ENCODE measurements at places on chromosomes 5 and 9.

DNA sequence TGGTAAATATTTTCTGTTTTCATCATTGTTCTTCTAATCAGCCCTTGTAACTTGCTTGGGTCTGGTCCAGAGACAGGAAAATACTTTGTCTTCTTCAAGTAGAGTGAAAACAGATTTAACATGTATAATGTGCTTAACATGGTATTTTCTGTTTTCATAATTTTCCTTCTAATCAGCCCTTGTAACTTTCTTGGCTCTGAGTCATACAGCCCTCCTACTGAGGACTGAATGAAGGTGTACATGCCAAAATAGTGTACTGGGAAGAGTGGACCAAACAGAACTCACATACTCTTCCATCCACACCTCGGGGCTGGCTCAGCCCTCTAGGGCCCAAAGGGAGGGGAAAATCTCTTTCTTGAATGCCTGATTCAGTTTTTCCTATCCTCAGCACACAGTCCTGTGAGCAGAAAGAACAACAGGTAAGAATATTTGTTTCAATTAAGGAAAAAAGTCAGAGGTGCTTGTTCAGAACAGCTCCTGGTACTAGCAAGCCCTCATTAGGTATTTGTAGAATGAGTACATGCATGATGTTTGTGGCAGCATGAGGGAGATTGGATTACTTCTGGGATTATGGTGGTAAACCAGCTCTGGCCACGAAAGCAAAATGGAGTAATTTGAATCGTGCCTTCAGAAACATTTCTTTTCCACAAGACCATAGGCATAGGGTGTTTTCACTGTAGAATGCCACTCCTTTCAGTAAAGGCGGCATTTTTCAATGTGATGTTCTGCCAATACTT is 24.2 kb upstream of the MACIR start:
- no peak for DNase-seq

DNA sequence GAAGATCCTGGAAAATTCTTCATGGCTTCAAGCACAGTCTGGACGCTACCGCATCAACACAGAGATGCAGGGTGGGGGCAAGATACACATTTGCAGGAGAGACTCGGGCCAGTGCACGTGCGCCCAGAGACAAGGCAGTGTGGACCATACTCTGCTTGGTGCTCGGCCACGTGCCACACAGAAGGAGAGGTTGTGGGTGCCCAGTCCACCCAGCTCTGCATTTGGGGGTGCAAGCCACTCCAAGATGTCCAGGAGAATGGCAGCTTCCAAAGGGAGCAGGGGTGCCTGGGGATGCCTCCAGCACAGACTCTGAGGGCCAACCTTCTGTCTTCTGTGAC is 4.3 kb downstream of the NKD2 start:
- no peak for DNase-seq

- DNase-seq: no peak
These were observed 23.6 kb downstream of the OLFML2A start for GRCh38 chr9:124800306-124801259.

- no peak for DNase-seq
These were observed 14.0 kb downstream of the ACTBL2 start for GRCh38 chr5:57468481-57469163.

DNA sequence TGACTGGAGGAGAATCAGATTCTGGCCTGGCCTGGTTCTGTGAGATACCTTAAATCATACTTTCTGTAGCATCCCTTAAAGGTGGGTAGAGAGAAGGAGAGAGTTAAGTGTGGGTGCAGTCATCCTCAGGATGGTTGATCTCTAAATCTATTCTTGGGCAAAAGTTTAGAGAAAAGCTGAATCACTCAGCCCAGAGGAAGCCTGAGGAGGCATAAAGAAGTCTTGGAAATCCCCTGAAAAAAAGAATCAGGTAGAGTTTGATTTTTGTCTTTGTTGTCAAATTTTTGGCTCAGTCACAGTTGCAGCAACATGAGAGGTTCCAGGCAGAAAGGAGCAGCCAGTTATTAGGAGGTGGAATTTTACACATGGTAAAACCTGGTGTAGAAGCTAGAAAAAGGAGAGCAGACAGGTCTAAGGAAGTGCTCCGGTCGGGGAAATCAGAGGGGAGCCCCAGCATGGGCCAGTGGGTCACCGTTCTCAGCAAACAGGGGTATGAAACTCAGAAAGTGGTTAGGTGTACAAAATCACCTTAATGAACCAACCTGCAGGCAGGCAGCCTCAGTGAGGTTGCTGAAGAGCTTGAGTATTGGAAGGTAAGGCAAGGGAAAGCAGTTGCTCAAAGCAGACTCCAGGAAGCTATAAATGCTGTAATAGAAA is 116.2 kb upstream of the CNTLN start:
- DNase-seq: no peak

DNA sequence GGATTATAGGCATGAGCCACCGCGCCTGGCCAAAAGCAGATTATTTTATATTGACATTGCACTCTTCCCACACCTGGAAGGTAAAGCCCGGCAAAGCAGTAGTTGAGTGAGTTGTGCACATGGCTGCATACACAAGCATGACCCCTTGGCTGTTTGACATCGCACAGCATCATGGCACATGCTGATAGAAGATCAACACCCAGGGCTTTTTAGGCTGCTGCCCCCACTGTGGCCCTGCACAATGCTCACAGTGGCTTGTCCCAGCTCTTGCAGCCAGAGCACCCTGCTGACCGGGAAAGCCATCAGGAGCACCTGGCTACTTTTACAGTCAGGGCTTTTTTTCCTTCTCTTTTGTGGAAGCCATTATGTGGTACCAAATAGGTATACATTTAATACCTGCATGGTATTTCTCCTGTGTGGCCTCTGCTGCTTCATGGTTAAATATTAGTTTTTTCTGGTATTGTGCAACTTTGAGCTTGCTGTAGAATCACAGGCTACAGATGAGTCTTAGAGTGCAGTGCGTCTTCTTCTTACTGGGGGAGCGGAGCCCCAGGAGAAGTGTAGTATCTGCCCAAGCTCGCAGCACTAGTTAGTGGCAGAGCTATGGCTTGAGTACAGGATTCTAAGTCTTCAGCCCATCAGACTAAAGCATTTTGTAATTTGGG is 264.5 kb downstream of the AOPEP start:
- no peak for DNase-seq

- no peak for DNase-seq
These were observed 19.5 kb upstream of the MXD3 start for GRCh38 chr5:177330991-177331842.

GRCh38 chr9:94677929-94678328 is 38.6 kb upstream of the FBP1 start:
- DNase-seq: no peak

GRCh38 chr5:32387841-32388240 is 56.7 kb downstream of the ZFR start:
- DNase-seq: no peak

DNA sequence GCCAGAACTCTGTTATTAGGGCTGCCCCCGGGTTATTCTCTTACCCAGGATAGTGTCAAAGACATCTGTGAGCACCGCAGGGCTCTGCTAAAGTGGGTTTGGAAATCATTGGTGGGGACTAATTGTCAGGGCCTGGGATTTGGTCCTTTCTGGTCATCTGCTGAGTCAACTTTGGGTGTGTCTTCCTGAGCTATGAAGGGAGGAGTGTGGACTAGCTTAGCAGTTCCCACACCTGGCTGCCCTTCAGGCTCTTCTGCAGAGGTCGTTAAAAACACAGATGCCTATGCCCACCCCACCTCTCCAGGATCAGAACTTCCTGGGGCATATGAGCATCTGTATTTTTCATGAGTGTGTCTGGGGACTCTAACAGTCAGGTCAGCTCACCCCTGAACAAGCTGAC is 352.2 kb downstream of the SLIT3 start:
- no peak for DNase-seq

DNA sequence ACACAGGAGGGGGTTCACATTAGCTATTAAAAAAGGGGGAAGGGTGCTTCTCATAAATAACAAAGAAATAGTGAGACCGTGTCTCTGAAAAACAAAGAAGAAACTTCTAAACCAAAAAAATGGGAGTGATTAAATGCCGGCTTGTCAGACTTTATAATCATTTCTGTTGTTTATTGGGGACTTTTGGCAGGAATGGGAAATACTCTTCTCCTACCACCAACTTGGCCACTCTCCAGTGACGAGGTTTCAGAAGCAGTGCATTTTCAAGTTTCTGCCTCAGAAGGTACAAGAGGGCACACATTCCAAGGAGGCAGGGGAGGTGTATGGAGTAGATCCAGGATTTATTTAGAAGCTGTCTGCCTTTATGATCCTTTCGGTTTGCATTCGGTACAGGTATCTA is 46.2 kb downstream of the LIX1 start:
- DNase-seq: no peak

- no peak for DNase-seq
These were observed 73.4 kb upstream of the PLPP6 start for GRCh38 chr9:4588721-4589120.

DNA sequence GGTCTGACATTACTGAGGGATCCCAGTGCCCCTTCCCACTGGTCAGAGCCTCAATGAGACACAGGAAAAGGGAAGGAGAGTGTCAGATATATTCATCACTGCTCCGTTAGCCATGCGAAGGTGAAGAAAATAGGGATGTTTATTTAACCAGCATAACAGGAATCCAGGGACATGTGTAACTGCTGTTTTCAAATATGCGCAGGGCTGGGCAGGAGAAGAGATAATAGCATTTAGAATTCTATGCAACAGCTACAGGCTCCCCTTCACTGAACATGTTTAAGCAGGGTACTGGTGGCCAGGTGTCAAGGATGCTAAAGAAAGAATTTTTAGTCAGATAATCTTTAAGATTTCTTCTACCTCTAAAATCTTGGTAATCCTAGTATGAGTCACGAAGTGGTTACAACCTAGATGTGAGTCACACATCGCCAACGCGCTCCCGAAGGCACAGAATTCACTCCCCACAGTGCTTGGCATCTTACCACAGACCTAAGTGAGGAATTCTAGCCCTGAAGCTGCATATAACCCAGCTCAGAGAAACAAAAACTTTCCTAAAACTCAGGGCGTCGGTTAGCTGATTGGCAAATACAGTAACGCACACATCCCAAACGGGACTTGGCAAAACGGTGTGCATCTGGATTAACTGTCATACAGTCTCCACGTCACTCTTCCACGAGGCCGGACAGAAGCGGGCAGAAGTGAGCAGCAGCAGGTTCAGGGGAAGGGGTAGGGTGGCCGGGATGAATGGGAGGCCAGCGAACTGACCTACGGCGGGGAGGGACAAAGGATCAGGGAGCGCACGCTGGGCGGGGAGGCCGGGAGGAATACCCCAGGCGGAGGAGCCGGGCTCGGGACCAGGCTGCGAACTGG is 1.1 kb downstream of the CTNNAL1 start:
- peak; percentile 43 for DNase-seq

GRCh38 chr9:101716629-101717028 is 21.8 kb downstream of the GRIN3A start:
- DNase-seq: peak; percentile 89

DNA sequence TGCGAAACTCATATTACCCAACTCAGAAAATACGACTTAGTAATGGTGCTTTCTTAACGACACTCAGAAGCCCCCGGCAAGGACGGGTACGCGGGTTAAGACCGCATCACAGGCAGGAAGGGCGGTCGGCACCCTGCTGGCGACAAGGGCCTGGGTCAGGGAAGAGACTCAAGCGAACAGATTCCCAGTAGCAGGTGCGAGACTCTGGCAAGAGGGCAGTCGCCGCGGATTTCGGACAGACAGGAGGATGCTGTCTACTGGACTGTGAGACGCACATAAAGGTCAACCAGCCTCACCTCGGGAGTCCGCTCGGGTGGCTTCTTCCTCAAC is 398 bp downstream of the RAPGEF6 start:
- peak; percentile 25 for DNase-seq

GRCh38 chr5:164672931-164673694 is 1167.7 kb downstream of the MAT2B start:
- DNase-seq: no peak
